ENCODE measurements at places on chromosomes 4 and X. TPM values are rescaled to one million over a fixed set of nuclear protein-coding genes. Genes with fewer than 3 reads are reported as not detected.

- DNase-seq = no peak
These were observed 95.8 kb downstream of the MGST2 start for GRCh38 chr4:139761461-139761860.

Gene NWD2
- 0.72 TPM for total RNA-seq

Gene CHST7
- 22.9 TPM for total RNA-seq

Gene USP51
- total RNA-seq = 1.1 TPM

DNA sequence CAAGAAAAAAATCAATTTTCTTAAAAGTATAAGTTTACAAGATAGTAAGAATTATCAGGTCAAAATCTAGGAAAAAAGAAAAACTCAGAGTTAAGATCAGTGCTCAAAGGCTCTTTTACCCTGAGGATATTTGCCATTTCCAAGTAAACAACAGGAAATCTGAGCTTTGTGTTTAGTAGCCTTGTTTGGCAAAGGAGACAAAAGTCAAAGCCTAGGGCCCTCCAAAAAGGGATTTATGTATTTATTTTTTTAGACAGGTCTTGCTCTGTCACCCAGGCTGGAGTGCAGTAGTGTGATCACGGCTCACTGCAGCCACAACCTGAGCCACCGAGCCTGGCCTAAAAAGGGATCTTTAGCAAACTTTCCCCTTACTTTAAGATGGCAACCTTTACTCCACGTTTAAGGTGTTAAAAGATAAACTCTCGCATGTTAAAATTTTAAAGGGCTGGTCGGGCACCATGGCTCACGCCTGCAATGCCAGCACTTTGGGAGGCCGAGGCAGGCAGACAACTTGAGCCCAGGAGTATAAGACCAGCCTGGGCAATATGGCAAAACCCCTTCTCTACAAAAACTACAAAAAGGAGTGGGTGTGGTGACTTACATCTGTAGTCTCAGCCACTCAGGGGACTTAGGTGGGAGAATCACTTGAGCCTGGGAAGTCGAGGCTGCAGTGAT lies 21.3 kb upstream of the OPHN1 start:
- DNase-seq = no peak

Gene TCEANC
- 2.5 TPM for total RNA-seq

GRCh38 chrX:120452131-120452530 lies 17.0 kb downstream of the LAMP2 start:
- no peak for DNase-seq

DNA sequence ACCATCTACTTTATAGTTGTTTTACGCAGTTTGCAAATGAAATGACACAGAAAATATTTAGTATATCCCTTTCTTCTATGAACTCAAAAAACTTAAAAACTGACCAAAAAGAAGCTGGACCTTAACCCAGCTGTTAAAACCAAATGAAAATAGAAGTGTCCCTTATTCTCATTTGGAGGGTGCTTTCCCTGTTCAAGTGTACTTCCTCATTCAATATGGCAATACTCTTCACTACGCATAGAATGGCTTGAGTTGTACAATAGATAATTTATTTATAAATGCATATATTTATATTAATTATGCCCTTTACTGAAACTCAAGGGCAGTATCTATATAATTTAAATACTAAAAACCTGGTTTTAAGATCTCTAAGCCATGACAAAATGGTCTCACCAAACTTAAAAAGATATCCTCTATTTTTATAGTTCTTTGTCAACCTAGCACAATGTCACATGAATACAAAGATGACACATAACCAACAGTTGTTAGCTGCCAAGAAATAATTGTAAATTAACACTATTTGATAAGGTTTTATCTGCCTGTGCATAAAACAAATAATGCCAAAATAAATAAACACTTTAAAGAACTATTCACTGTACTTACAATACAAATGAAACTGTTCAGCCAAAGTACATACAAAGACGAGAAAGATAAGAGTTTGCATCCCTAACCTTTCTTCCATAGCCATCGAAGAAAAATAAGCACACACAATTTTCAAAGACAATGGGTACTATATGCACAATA lies 25.2 kb downstream of the YTHDC1 start:
- DNase-seq = no peak

Gene WDR17
- 0.32 TPM for total RNA-seq

DNA sequence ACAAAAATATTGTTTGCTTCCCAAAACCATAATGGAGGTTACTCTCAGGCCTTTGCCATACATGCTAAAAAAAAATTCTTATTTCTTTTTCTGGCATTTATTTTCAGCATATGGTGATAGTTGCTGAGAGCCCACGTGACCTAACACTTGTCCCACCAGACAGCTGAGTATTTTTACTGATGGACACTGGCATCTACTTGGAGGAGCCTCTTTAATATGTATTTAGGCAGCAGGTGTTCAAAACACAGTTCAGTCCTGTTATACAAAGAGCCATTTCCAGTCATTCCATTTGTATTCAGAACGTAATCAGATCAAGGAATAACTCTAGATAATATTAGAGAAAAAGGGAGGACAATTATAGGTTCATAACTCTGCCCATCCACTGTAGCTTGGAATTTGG lies 95.5 kb downstream of the CXCL13 start:
- DNase-seq = no peak

DNA sequence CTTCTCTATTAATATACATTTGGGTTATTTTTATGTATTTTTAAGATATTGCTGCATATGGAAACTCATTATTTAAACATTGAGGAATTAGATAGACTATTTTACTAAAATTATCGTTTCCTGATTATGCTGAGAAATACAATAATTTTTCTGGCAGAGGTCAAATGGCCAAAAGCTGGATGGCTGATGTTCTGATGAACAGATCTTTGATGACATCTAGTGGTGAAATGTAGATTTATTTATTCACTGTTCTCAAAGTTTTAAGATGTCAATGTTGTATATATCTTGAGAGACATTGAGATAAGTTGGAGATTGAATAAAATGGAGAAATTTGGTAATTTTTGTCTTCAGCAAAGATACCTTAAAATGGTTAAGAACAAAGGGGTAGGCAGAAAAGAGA lies 96.2 kb downstream of the UGT8 start:
- DNase-seq = no peak

DNA sequence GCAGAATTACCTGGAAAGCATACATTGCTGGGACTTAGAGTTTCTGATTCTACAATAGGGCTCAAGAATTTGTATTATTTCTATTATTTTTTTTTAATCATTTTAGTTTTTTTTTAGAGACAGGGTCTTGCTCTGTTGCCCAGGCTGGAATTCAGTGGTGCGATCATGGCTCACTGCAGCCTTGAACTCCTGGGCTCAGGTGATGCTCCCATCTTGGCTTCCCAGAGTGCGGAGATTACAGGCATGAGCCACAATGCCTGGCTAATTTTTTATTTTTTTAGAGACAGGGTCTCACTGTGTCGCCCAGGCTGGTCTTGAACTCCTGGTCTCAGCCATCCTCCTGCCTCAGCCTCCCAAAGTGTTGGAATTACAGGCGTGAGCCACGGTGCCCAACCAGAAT lies 92.6 kb downstream of the WWC2 start:
- DNase-seq = no peak

Gene KANTR
- total RNA-seq = 25.0 TPM

DNA sequence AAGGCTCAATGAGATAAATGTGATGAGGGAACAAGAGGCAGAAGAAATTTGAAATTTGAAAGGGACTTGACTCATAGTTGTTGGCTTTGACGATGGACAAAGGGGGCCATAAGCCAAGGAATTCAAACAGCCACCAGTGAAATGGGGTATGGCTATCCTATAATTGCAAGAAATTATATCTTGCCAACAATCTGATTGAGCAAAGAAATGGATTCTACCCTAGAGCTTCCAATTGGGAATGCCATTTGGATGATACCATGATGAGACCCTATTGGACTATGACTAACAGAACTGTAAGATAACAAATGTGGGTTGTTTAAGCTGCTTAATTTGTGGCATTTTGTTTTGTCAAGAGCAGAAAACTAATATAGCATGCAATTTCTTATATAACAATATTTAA lies 270.1 kb upstream of the ARSJ start:
- DNase-seq = no peak

GRCh38 chrX:119647552-119648420 lies 41.6 kb upstream of the NKRF start:
- no peak for DNase-seq

DNA sequence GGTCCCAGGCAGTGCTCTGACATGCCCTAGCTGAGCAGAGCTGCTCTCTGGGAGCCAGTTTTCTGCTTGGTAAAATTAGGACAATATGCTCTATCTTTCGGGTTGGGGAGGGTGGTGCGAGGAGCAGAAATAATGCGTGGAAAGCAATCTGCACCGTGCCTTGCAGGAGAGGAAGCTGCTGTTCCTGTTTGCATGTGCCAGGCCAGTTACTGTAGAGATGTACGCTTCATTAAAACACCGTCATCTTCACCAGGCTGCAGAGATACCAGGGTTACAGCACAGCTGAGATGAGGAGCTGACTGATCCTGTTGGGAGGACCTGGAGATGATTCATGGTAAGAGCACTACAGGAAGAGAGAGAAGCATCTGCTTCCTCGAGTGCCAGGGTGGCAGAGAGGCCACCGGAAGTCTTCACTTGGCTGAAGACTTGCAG lies 29.5 kb upstream of the IRF2 start:
- no peak for DNase-seq

DNA sequence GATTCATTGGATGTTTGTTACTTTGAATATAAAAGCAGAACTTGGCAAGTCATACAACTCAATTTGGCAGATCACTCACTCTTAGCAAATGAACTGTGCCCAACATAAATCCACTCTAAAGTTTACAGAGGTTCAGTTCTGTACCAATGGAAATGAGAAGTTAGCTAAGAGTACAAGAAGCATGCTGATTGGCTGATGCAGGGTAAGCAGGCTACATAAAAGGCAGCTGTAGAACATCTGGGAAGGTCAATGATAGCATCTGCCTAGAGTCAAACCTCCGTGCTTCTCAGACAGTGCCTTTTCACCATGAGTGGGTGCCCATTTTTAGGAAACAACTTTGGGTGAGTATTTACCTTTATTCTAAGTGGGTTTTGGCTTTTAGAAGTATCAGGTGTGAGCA lies at the start of gene TDO2:
TSS of gene TDO2 (plus strand) at position 244 of the 400 bp plus-strand sequence. CDS start at position 307, 63 bp downstream.
- DNase-seq = no peak

GRCh38 chrX:3252744-3253143 lies 93.7 kb downstream of the MXRA5 start:
- DNase-seq = no peak

DNA sequence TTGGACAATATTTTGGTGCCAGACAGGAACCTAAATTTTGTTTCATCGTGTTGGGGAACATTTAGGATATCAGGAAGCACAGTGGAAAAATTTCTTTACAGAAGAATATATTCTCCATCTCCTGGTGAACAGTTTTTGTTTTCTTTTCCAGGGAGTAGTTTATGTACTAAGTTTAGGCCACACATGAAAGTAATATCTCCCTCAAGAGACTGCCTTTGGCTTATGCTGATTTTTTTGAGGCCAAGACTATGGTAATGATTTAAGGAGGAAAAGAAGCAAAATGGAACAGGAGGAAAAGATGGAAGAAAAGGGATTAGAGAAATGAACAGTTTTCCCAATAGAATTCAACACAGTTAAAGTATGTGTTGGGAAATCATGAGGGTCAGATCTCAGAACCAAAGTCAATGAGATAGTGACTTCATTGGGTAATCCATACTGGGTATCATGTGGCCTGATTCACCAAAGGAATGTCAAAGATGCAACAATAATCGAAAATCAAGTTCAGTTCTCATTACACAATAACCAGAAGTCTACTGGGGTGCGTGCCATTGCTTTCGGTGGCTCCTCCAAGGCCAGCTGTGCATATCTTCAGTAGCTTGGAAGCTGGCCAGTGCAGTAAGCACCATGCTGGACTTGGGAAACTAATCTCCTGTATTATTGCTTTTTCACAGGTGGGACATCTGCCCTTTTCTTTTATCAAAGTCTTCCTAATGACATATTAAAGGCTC lies 234.8 kb downstream of the COL25A1 start:
- DNase-seq = peak; percentile 86

DNA sequence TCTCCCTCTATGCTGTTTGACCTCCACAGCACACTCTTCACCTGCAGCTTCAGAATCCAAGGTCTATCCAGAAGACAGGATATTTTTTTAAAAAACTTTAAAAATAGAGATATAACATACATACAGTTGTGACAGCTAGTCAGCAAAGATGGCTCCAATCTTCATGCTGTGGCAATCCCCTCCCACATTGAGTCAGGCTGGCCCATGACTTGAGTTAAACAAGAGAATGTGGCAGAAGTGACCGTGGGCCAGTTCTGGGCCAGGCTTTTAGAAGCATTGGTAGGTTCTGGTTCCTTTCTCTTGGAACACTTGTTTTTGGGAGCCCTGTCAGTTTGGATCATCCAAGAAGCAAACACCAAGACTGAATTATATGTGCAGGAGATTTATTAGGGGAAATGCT lies 36.1 kb upstream of the REPS2 start:
- DNase-seq = no peak

DNA sequence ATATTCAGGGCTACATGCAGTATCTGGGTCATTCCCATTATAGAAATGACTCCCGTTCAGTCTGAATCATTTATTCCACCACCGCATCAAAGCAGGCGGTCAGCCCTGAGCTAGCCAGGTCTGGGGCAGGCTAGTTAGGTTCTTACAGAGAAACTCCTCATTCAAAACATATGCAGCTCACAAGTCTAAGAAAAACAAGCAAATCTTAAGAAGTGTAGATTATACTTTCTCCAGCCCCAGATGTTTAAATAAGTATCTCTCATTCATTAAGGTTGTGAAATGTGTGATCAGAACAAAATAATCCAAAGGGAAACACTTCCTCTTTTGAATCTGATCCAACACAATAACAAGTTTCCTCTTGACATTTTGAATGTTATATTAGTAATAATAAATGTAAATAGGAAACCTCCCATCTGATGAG lies 441.9 kb downstream of the INPP4B start:
- no peak for DNase-seq

Gene SYP
- 0.91 TPM for total RNA-seq

Gene UGT2B17
- total RNA-seq = not detected

GRCh38 chr4:125663896-125664767 lies 349.4 kb downstream of the FAT4 start:
- DNase-seq = no peak

Gene SLC49A3
- total RNA-seq = 24.4 TPM

- no peak for DNase-seq
These were observed 7.0 kb downstream of the PCDH10 start for GRCh38 chr4:133156096-133156495.

DNA sequence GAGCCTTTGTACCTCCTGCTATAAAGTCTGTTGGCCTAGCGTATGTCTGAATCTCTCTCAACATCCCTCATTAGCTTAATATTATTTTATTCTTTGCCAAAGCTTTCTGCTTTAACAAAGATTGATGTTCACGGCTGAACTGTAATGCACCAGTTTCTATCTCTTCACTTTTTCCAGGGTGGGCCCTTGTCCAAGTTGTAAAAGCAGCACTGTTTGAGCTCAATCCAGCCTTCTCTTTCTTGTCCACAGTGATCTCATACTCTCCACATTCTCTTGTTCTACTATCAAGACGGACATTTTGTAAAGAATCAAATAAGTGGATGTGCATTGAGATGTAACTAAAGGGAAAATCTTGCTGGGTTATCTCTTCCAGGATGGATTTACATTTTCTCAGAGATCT lies 34.4 kb upstream of the RTL3 start:
- DNase-seq = no peak

Gene DUSP21
- not detected for total RNA-seq

All from lower leg skin (tissue), 4 donors.